ENCODE measurements at places on chromosomes 16 and 17.

DNA sequence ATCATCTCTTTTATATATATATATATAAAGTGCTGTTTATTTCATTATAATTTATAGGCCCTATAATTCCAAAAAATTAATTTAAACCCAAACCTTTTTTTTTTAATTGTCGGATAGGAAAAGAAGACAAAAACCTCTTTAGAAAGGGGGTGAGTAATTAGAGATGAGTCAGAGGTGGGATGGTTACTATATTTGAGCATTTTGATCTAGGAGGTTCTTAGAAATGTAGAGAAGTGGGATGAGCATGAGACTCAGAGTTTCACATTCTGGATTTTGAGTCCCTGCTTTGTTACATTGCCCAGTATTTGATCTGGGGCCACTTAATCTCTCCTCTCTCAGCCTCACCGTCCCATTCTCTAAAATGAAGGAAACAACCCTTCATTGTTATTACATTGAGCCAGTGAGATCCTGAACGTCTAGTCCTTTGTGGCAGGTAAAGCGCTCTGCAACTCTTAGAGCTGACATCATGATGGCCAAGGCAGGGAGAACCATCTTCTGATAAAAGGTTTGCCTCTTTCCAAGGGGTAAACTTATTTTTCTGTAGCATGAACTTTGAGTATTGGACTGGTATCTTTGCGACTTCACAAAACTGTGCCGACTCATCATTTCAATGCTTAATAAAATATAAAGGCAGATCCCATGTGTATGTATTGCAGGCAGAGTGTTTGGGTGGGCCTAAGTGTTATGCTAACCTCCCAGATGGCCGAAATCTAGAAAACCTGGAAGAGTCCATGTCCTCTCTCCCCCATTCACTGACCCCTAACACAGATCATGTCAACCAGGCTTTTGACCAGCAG is 21.3 kb downstream of the HS3ST3B1 start:
- DNase-seq: no peak

- DNase-seq: no peak
Measured at GRCh38 chr16:66714654-66715307, 18.2 kb upstream of the CMTM4 start.

- no peak for DNase-seq
Measured at GRCh38 chr17:79490530-79490929, 120.3 kb downstream of the RBFOX3 start.

DNA sequence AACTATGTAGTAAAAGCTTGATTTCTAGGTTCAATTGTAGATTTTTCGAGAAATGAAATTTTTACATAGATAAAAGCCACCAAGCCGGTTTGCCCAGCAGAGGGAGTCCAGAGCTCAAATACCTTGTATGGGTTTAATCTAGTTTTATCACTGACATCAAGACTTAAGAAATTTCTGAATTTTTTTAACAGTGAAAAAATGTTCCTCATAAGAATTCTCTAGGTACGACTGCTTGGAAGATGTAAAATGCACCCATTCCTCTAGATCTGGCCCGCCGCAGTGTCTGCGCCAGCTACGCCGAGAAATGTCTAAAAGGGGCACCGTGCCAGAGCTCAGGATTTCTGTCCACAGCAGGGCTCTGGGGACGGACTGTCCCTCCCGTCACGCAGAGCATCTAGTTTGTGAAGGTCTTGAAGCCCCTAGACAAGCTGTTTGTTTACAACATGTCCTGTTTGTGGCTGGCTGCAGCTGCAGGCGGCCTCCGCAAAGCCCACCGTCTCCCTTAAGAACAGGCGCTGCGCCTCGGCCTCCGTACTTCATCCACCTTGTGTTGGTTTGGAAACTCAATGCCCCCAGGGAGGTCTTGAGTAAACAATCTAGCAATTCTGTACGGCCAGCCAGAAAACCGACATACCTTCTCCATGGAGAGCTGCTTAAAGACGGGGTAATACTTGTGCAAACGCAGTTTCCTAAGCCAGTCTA is 24.8 kb downstream of the MAP1LC3B start:
- DNase-seq: no peak

- DNase-seq: peak; percentile 68
Measured at GRCh38 chr17:8954339-8954738, 11.2 kb downstream of the PIK3R5 start.

DNA sequence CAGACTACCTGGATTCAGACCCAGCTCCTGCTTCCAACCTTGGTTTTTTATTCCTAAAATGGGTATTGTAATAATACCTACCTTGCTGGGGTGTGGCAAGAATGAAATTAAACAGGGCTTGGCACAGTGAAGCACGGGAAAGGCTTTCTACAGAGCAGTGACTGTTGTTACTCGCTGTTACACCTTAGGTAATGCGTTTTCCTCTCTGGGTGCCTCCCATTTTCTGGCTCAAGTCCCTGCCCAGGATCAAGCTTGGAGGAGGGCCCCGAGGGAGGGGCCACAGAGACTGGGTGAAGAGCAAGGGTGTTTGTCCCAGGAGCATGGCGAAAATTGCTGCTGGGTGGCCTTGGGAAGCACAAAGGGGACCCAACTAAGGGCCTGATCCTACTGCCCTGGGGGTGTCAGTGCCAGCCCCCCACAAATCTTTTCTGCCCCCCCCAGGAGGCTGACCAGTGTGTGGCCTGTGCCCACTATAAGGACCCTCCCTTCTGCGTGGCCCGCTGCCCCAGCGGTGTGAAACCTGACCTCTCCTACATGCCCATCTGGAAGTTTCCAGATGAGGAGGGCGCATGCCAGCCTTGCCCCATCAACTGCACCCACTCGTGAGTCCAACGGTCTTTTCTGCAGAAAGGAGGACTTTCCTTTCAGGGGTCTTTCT is 13.3 kb downstream of the MIEN1 start:
- DNase-seq: no peak

DNA sequence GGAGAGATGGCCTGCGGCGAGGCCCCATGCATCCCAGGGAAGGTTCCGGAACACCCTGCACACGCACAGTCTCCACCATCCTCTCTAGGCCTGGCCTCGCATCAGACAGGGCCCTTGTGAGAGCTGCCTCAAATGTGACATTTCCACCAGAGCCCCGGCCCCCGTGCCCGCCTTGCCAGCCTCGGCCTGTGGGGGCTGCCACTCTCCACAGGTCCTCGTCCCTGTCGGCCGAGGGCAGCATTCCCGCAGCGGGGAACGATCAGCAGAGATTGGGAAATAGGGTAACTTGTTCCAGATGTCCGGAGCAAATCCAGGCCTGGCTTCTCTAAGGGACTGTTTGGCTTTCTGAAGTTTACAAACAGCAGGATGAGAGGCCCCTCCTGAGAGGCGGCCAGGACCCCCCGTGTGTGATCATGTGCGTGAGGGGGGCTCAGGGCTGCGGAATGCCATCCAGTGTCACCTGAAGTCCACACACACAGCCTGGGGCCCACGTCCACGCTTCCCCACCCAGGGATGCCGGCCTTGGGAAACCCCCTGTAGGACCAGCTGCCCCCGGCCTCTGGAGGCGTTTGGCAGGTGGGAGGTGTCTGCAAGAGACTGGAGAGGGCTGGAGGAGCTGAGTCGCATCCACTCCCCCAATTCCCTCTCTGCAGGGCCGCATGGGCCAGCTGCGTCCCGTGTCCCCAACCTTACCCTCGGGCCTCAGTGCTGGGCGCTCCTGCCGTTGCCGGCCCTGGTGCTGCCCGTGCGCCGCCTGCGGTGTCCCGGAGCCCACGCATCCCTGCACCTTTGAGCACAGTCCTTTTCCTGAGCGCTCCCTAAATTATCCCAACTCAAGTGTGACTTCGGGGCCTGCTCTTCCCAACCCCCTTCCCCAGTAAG is 70.4 kb downstream of the ZDHHC7 start:
- DNase-seq: no peak

DNA sequence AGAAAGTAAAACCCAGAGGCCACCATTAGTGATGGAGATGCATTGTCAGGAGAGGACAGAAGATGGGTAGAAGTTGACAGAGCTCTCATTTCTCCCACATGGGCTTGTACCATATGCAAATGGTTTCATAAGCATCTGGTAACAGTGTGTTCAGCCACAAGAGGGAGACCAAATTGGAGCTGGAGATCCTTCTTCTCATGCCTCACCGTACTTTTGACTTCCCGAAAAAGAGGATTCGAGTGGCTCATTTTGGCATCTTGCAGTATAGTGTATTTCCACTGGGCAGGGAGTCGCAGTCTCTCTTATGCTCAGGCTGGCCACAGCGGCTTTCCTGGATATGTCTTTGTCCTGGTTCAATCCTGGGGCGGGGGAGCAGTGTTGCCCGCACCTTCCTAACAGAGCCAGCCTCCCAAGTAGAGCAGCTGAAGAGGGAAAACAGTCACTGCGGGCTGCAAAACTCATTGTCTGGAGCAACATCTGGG is 23.8 kb downstream of the TBC1D3B start:
- DNase-seq: no peak

GRCh38 chr16:46807336-46807735 is 23.6 kb downstream of the C16orf87 start:
- DNase-seq: no peak

DNA sequence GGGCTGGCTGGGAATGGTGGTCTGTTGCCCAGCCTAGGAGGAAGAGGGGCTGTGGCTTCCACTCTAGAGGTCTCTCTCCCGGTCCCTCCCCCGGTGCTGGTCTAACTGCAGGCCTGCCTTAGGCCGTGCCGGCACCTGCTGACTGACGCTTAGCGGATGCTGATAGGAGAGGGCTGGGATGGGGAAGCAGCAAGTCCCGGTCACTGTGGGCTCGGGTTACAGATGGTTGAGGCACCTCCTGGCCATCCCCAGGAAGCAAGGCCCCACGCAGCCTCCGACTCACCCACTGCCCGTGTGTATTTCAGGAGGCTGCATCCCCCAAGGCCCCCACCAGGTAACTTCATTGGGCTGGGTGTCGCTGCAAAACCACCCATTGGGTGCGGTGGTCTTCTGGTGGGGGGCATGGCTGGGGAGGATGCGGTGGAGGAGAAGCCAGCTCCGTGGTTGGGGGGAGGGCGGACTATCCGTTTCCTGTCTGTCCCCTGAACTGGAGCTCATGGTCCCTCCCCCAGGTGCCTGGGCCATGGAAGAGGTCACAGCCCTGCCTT is 278.9 kb downstream of the SEC14L1 start:
- no peak for DNase-seq

GRCh38 chr17:2837147-2837561 is 40.9 kb downstream of the RAP1GAP2 start:
- DNase-seq: peak; percentile 69

DNA sequence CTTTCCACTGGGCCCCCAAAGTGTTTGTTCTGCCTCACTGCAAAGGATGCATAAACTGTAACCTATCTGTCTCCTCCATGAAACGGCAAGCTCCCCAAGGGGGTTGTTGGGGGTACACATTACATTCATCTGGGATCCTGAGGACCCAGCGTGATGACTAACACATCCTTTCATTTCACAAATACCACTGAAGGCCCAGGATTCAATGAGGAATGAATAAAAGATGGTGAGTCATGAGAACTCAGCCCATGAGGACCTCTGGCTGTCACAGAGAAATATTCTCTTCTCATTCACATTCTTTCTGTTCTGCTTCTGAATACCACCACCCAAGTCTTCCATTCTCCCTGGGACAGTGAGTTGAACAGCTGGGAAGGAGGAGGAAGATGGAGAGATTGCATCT is 149.8 kb downstream of the RBFOX3 start:
- DNase-seq: no peak

DNA sequence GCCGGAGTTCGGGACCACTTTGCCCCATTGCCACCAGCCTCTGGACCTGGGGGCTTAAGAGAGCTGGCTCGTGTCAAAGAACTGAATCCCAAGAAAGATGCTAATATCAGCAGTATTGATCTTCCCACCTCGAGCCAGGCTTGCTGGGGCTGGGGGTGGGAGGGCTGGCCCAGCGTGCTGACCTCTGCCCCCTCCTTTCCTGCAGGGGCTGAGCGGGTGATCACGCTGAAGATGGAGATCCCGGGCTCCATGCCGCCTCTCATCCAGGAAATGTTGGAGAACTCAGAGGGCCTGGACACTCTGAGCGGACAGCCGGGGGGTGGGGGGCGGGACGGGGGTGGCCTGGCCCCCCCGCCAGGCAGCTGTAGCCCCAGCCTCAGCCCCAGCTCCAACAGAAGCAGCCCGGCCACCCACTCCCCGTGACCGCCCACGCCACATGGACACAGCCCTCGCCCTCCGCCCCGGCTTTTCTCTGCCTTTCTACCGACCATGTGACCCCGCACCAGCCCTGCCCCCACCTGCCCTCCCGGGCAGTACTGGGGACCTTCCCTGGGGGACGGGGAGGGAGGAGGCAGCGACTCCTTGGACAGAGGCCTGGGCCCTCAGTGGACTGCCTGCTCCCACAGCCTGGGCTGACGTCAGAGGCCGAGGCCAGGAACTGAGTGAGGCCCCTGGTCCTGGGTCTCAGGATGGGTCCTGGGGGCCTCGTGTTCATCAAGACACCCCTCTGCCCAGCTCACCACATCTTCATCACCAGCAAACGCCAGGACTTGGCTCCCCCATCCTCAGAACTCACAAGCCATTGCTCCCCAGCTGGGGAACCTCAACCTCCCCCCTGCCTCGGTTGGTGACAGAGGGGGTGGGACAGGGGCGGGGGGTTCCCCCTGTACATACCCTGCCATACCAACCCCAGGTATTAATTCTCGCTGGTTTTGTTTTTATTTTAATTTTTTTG is 8.5 kb downstream of the GJD3 start:
- no peak for DNase-seq

GRCh38 chr16:47072158-47072557 is 71.6 kb downstream of the NETO2 start:
- DNase-seq: no peak

GRCh38 chr16:47939680-47940079 is 216.1 kb downstream of the ABCC12 start:
- no peak for DNase-seq

DNA sequence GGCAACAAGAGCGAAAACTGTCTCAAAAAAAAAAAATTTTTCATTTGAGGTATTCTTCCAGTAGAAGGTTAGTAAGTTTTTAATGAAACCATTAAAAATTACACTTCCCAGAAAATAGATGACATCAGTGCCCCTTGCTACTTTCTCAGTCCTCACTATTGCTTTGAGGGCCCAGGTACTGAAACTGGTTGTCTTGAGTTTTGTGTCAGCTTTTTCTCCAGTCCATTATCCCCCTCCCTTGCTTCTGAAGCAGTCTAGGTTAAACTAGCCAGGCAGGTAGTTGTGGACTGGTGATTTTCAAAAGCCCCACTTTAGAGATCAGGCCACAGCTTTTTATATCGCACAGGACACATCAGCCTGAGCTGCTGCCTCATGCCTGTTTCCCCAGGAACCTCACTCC is 10.9 kb downstream of the SMCR8 start:
- DNase-seq: peak; percentile 42

- DNase-seq: no peak
Measured at GRCh38 chr17:71068408-71068750, 899.0 kb downstream of the KCNJ2 start.

GRCh38 chr17:47741109-47741792 is 8.2 kb downstream of the TBX21 start:
- peak; percentile 9 for DNase-seq

DNA sequence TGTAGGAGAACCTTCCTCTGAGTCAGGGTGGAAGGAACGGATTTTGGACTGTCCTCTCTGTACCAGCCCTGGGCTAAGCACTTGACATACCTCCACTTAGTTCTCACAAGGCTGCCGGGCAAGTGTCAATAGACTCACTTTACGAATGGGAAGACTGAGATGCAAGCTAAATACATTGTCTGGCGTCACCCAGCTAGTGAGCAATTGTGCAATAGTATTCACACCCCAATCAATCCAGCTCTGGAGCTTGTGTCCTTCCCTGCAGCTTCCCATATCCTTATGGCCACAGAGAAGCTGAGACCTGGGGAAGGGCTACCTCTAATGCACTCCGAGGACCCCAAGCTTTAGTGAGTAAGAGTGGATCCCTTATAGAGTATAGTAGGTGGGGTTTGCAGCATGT is 39.8 kb downstream of the SLC6A2 start:
- no peak for DNase-seq

Data from GM10248 (cell line).